PC-9 (cell line): ENCODE measurements at places on chromosomes 1 and 21. TPM values are rescaled to one million over a fixed set of nuclear protein-coding genes. Genes with fewer than 3 reads are reported as not detected.

GRCh38 chr1:211833174-211833820 lies 2.7 kb upstream of the LPGAT1 start:
- DNase-seq = no peak

- DNase-seq = no peak
Observed at GRCh38 chr1:17434016-17434415, 5.5 kb downstream of the RCC2 start.

DNA sequence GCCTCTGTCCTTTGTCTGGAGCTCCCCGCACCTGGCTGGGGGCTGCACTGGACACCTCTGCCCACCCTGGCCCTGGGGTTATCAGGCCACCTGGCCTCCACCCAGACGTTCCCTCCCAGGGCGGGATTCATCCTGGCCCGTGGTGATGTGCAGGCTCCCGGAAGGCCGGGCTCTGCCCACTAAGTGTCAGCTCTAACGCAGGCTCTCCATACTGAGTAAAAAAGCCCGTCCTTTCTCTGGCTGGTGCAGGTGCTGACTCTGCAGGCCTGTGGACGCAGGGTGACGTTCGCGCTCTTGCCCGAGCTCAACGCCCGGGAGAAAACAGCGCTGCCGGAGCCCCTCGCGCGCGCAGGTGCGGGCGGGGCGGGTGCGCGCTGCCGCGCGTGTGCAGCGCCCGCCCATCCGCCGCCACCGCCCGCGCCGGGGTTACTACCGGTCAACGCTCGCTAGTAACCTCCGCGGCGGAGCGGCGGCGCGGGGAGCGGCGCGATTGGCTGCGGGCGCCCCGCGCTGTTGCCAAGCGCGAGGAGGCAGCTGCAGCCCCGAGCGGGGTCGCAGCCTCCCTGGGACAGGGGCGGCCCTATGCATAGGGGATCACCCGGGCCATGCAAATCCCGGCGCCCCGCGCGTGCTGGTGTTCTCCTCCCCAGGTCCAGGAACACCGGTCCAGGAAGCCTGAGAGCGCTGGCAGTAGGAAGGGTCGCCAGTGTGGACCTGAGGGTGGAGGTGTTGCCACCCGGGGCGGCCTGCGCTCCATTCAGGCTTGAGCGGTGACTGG lies 15.7 kb downstream of the ABCG1 start:
- peak; percentile 66 for DNase-seq

DNA sequence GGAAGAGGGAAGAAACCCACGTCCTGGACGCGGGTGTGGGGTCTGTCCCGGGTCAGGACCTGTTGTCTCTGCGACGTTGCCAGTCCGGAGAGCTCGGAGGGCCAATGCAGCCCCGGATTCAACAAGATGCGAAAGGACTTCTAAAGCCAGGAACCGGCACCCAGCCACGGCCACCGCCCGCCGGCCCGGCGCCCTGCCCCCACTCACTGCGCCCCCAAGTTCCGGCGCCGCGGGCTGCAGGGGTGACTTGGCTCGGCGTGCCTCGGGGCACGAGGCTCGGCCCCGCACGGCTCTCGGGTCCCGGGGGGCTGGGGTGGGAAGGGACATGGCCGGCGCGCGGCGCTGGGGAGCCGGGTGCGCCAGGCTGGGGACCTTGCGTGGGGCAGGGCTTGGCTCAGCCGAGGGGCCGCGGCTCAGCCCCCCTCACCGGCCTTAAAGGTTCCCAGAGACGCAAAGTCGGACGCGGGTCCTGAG lies 51.8 kb upstream of the H6PD start:
- no peak for DNase-seq

GRCh38 chr1:2275796-2276536 lies 47.8 kb downstream of the SKI start:
- no peak for DNase-seq

DNA sequence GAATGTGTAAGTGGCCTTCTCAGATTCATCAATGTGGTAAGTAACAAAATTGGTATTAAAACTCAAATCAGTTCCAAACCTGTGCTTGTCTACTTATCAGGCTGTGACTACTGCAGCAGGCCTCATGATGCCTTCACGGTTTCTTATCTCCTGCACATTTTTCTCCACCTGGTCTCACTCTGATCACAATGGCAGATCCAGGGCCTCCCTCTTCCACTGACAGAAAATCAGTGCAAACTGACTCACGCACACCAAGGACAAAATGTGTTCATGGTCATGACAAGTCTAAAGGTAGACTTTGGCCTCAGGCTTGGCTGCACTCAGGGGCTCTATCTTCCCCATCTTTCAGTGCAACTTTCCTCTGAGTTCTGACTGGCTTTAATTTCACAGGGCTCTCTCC lies 56.7 kb upstream of the ATP1A1 start:
- no peak for DNase-seq

The LCE1B gene
- not detected in 2 replicates for total RNA-seq

The SHE gene
- total RNA-seq = not detected in 2 replicates

DNA sequence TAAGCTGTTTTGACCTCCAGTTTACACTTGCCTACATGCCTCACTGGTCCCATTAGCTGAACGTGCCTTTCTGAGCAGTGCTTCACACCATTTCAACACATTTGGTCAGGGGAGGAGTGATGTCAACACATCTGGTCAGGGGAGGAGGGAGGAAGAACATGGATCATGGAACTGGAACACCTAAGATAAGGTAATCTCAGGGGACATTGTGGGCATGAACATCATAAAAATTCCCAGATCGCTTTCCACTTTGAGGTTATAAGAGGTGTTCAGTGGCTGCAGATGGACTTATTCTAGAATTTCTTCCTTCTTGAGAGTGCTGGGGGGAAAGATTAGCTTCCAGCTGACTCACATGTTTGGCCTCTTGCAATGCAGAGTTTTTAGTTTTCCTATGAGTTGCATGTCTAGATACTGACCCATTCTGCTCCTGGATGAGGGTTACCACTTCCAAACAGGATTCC lies 2.0 kb downstream of the QSOX1 start:
- peak; percentile 59 for DNase-seq

- DNase-seq = no peak
Observed at GRCh38 chr1:55699228-55699627, 484.1 kb upstream of the USP24 start.

The CD101 gene
- 0.76 and 1.8 TPM in 2 replicates for total RNA-seq

DNA sequence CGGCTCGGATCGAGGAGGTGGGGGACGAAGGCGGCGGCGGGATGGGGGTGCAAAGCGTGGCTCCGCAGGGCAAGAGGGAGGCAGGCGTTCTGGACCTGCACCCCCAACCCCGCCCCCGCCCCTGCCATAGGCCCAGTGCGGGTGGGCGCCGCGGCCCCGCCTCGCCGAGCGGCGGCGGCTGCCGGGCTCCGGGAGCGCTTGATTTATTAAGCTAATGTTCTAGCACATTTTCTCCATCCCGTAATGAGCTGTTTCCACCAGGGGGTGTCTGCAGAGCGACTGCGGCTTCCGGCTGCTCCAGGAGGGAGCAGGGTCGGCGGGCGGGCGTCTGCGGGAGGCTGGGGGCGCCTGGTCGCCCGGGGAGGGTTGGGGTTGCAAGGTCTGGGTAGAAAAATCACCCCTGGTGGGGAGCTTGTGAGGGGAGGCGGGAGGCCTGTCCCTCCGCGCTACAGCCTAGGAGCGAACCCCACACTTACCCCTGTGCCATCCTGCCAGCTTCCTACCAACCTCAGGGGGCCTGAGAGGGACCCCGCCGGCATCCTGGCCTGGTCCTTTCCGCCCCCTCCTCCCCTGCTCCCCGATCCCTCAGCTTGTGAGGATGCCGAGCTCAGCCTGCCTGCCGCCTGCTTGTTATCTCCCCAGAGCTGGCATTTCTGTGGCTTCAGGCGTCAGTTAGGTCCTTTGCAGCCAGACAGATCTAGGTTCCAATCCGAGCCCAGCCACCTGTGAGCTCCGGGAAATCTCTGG lies 48.5 kb upstream of the ACOT11 start:
- peak; percentile 50 for DNase-seq
